CD4-positive, alpha-beta T cell treated with Interleukin-6 for 4 hours (primary cell): ENCODE measurements at places on chromosomes 5 and 9.

DNA sequence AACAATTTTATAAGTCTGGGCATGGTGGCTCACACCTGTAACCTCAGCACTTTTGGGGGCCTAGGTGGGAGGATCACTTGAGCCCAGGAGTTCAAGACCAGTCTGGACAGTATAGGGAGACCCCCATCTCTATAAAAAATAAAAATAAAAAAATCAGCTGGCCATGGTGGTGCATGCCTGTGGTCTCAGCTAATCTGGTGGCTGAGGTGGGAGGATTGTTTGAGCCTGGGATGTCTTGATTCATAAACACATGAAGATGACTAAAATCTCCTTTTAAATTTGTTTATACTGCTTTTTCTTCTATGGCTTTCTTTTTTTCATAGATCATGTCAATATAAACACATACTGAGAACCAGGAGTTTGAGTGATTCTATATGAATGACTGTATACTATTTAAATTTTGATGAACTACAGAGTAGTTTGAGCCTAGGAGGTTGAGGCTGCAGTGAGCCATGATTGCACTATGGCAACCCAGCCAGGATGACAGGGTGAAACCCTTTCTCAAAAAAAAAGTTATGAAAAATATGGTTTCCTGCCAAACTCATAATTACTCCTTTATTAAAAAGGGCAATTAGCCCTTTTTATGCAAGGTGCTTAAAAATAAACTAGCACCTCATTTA, 14.2 kb downstream of the RIC1 start:
- DNase-seq: no peak

GRCh38 chr5:159628703-159629102, 287.6 kb upstream of the ADRA1B start:
- DNase-seq: no peak

DNA sequence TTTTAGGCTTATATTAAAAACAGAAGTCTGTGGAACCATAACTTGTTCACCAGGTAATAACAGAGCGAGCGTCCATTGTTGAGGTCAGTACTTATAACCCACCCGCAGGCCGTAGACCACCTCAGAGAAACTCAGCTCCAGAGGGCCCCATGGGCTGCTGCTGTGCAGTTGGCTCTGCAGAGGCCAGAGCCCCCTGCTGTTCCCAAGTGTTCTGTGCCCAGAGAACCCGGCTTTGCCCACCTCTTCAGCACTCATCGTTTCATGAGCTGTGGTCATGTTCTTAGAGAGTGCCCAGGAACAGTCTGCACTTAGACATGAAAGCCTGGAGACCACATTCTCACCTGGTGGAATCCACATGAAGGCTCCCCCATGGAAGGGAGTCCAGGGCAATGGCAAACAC, 50.4 kb upstream of the SLC2A8 start:
- DNase-seq: no peak

- DNase-seq: no peak
Measured at GRCh38 chr9:6655036-6655435, 9.5 kb upstream of the GLDC start.

- DNase-seq: no peak
Measured at GRCh38 chr9:97647996-97648395, 14.4 kb downstream of the NCBP1 start.

DNA sequence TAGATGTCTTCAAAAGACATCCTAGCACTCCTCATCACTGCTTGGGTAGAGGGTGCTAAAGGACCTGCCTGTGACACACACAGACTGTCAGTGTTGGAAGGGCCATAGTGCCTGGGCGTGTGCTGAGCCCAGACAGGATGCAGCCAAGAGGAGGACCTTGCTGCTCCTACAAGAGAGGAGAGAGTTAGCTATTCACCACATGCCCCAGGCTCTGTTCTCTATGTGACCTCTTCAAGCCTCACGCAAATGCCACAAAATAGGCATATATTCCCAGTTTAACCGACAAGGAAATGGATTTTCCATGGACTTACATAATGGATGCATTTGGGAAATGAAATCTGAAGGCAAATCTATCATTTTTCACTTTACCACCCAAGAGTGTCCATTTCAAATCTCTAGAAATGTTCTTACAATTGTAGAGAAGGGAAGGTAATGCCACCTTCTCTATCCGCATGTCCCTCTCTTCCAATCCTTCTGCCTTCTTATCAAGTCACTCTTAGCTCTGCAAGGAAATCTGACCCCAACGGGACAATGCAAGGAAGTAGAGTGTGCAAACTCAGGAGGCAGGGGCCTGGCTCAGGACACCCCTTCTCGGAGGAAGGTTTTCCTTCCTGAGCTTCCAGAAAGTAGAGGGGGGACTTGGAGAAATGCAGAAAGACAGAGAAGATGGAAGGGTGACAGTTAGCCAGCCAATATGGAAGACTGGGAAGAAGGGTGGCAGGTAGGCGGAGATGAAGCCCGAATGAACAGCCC, 49.5 kb downstream of the TRIM32 start:
- no peak for DNase-seq

DNA sequence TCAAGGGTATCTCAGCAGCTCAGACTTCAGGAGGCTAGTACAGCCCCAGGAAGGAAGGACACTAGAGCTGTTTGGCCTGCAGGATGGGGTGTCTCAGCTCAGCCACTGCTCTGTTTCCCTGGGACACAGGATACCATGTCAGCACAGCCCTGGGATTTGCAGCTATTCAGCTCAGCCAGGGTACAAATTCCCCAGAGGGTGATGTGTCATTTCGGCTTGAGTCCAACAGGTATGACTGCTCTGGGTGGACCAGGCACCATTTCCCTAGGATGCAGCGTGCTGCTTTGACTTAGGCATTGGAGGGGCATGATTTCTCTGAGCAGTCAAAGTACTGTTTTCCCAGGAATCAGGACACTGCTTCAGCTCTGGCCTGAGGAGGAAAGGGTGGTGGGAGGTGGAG, 130.1 kb downstream of the ARSB start:
- no peak for DNase-seq

DNA sequence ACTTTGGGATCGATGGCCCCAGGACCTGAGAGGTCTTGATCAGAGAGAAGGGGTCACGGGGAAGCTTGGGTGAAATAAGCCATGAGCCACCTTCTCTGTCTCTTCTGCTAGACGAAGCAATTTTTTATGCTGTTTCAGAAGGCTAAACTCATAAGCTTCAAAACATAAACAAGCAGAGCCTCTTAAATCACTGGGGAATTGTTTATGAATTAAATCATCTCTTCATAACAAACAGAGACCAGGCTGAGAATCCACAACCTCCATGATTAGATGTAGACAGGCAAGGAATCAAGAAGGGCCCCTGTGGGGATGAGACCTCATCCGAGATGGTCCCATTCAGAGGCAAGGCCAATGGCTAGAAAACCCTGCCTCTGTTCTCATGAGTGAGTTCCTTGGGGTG, 21.7 kb upstream of the TCOF1 start:
- DNase-seq: no peak

GRCh38 chr5:11110128-11110527, 349.1 kb upstream of the DAP start:
- DNase-seq: no peak

- DNase-seq: no peak
Measured at GRCh38 chr9:12764150-12764549, 10.7 kb upstream of the LURAP1L start.

- no peak for DNase-seq
Measured at GRCh38 chr5:53994148-53994547, 316.2 kb downstream of the ARL15 start.

DNA sequence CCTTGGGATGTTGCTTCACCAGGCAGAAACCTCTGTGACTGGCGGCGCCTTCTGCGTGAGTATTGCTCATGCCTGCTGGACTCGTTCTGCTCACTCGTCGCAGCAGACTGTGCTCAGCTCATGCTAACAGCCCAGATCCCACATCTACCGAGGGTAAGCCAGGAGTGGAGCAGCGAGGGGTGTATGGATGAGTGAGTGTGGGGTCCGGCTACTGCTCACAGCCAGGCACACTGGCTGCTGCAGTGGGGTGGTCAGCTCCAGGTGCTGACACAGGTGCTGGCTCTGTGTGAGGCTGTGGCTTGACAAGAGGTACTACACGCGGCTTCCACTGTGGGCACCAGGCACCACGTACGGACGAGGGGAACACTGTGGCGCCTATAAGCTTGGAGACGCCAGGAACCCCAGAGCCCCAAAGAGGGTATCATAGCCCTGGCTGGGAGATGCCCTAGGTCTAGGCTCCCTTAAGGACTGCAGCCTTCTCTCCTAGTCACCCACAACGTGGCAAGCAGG, 47.7 kb upstream of the CDH12 start:
- no peak for DNase-seq

DNA sequence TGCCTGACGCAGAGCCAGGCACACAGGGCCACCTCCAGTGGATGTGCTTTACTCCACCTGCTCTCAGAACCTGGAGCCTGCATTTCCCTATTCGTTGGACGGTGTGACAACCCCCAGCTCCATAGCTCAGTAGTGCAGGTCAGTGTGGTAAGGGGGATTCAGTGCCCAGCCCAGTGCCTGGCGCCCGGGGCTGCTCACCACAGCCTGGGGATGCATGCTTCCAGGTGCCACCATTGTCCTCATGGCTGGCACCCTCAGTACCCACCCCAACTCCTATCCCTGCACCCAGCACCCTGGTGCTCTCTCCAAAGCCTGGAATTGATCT, 32.8 kb upstream of the ADAMTS2 start:
- DNase-seq: no peak

- peak; percentile 6 for DNase-seq
Measured at GRCh38 chr9:113963017-113963620, 87.0 kb downstream of the ZNF618 start.

- no peak for DNase-seq
Measured at GRCh38 chr5:29208024-29208423, 1985.5 kb upstream of the CDH6 start.

- DNase-seq: peak; percentile 58
Measured at GRCh38 chr5:77076961-77077828, 9.9 kb downstream of the ZBED3 start.

- DNase-seq: no peak
Measured at GRCh38 chr5:56357426-56357825, 124.3 kb upstream of the ANKRD55 start.

DNA sequence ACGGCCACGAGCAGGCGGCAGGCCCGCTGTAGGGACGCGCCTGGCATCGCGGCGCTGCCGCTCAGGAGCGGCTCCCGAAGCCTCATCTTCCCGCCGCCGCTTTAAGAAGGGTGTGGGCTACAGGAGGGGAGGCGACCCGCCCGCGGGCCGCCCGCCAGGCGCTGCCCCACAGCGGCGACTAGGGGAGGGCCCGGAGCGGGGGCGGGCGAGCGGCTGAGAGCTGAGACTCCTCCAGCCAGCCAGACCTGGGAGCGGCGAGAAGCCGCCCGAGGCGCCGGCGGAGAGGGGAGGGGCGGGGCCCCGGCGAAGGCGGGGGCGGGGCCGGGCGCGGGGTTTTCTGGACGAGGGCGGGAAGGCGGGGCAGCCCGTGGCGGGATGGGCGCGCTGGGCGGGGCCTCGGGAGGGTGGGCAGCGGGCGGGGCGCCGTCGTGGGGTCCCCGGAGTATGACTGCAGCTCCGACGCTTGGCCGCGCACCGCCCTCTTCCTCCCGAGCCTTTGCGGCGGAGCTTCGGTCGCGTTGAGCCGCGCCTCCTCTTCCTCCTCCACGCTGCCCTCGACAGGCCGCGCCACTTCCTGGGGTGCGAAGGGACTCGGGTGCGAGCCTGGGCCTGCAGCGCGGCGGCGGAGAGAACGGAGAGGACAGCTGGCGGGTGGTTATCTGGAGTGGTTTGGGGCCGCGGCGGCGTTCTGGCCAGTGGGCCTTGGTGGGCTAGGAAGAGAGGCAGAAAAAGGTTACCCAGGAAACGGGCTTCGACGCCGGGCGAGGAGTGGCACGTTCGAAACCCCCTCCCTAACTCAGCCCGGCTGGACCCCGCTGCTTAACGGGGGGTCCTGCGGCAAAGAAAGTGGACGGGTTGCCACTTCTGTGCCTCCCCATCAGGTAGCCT, at the start of gene B4GALT1:
B4GALT1 (minus strand) TSS at position 253 of the 888 bp plus-strand sequence; CDS start at position 86, 167 bp downstream.
- peak; percentile 99 for DNase-seq

DNA sequence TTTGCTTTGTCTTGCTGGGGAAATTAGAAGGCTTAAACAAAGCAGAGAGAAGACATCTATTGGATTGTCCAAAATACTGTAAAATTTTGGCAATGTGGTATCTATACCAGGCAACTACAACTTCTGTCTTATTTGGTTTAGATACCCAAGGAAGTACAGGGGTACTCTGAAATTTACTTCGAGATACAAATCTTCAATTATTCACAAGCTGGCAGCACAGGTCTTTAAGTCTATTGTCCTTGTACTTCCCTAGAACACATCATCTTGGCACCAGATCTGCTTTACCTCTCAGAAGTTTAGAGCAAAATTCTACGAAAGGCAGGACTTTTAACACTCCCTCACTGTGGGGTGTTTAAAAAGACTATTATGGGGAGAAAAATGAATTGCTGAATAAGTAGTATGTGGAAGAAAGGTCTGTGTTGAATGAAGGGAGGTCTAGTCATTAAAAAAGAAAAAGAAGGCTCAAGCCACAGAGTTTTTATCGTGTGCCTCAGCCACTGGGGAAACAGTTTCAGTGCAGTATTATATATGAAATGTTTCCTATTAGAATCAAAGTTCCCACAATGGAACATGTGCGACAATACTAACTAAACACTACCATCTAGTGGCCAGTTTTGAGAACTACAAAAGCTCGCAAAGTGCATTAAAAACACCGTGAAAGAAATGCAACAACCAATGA, 93.7 kb downstream of the PDE4D start:
- peak; percentile 8 for DNase-seq
